ENCODE measurements at places on chromosomes 1 and 21.

DNA sequence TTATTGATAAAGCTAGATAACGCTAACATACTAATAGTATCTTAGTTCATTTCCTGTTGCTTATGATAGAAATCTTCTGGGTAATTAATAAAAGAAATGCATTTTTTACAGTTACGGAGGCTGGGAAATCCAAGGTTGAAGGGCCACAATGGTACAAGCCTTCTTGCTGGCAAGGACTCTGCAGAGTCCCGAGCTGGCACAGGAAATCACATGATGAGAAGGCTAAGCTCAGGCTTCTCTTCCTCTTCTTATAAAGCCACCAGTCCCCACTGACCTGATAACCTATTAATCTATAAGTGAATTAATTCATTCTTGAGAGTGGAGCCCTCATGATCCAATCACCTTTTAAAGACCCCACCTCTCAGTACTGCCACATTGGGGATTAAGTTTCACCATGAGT is 82.6 kb downstream of the GPR161 start:
- DNase-seq: no peak

DNA sequence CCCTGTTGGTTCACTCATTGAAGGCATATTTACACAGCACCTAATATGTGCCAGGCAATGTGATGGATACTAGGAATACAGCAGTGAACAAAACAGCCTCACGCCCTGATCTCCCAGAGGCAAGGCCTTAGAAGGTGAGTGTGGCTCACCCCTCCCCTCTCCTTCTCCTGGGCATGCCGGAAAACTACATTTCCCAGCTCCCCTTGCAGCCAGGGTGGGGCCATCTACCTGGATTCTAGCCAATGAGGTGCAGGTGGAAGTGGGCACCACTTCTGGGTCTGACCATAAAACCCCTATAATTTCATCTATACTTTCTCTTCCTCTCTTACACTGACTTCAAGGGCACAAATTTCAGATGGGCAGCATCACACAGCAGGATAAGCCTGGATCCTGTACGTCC is 63.8 kb downstream of the FBXO2 start:
- DNase-seq: no peak

- DNase-seq: no peak
Observed at GRCh38 chr1:240254778-240255291, 163.2 kb downstream of the FMN2 start.

GRCh38 chr1:157092831-157093230 is 6.8 kb downstream of the ETV3L start:
- DNase-seq: no peak

GRCh38 chr1:50268049-50268448 is 155.2 kb downstream of the DMRTA2 start:
- DNase-seq: peak; percentile 7

DNA sequence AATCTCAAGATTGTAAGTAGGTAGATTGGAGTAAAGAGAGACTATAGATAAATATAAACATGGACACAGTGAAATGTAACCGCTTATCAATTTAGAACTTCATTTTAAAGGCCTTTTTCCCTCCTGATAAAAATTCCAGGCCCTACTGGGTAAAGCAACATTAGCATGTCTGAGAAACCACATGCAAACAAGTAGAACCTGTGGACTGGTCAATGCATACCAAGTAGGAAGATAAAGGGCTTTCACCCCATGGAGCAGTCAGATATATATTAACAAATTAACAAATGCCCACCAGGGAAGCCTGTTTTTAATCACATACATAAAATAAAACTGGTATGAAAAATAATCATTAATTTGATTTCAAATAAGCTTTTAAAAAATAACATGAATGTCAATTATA is 8.1 kb downstream of the DPH5 start:
- no peak for DNase-seq

- peak; percentile 92 for DNase-seq
Observed at GRCh38 chr1:91582431-91582921, 81.8 kb downstream of the CDC7 start.

GRCh38 chr1:205124726-205125125 is 2.9 kb upstream of the RBBP5 start:
- DNase-seq: no peak

- no peak for DNase-seq
Observed at GRCh38 chr1:111850109-111850508, 94.4 kb downstream of the DDX20 start.

Data from HT1080 (cell line).